ENCODE measurements at places on chromosomes 11 and 22.
A peak's percentile ranks its signal among the peaks of the same experiment; 100 is the strongest.

DNA sequence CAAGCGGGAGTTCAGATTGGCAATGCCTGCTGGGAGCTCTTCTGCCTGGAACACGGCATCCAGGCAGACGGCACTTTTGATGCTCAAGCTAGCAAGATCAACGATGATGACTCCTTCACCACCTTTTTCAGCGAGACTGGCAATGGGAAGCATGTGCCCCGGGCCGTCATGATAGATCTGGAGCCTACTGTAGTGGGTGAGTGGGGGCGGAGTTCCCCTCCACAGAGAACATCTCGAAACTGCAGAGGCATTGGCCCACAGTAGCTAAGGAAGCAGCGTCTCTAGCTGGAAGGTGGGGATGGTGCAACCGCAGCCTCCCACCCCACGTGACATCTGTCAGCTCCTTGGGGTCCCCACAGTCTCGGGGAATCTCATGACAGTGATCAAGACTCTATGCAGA is 10.9 kb downstream of the TUBA8 start:
- H3K4me1 ChIP-seq, result no peaks in the 10 kb centered on the region
- H3K27ac ChIP-seq, result no peak overlapping the region
- no peaks in the 10 kb centered on the region for H3K36me3 ChIP-seq
- DNase-seq, result no peak
- H3K27me3 ChIP-seq, result no peaks in the 10 kb centered on the region
- no peak overlapping the region for H3K4me3 ChIP-seq

- peak overlapping the region; percentile 96 for H3K27ac ChIP-seq
- no peaks in the 10 kb centered on the region for H3K36me3 ChIP-seq
- H3K4me3 ChIP-seq, result peak overlapping the region; percentile 90
- DNase-seq, result no peak
These were observed 1.7 kb downstream of the MALAT1 start for GRCh38 chr11:65500387-65501185.

DNA sequence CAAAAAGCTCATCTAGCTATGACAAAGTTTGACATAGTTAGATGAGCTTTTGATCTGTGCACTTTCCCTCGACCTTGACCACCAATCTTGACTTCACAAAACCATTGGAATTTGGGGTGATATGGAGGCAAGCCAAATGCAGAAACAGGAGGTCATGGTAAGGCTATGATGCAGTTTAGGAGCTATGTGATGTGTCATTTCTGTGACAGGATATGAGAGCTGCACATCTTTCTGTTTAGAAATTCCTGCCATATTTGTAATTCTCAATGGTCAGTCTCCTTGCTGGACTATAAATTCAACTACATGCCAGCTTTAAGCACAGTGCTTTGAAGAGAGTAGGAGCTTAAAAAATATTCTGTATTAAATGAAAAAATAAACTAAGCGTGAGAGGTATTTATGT is 12.9 kb downstream of the OR51B6 start:
- DNase-seq, result no peak
- H3K4me1 ChIP-seq, result peaks cover 3% of the 10 kb centered on the region
- no peaks in the 10 kb centered on the region for H3K36me3 ChIP-seq
- no peaks in the 10 kb centered on the region for H3K27me3 ChIP-seq

GRCh38 chr11:20353829-20354434 is 9.6 kb upstream of the HTATIP2 start:
- DNase-seq, result no peak
- H3K36me3 ChIP-seq, result no peaks in the 10 kb centered on the region
- H3K27me3 ChIP-seq, result no peaks in the 10 kb centered on the region

DNA sequence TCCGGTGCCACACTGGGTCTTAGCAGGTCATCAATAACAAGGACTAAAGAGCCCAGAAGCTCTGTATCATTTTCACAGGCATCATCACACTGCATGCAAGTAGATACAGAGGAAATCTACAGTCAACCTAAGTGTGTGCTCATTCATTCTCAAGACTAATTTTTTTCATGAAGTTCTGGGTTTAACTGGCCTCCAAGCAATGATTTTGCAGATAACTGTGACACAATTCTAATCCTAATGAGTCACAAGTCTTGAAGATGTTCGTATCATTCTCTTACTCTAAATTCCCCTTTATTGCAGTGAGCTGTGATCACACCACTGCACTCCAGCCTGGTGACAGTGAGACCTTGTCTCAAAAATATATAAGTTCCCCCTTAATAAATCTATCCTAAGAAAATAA is 2.5 kb downstream of the OR52W1 start:
- no peak overlapping the region for H3K27ac ChIP-seq
- no peaks in the 10 kb centered on the region for H3K36me3 ChIP-seq
- H3K27me3 ChIP-seq, result no peaks in the 10 kb centered on the region
- no peak overlapping the region for H3K4me3 ChIP-seq
- no peaks in the 10 kb centered on the region for H3K4me1 ChIP-seq

- H3K27me3 ChIP-seq, result no peaks in the 10 kb centered on the region
- no peak for DNase-seq
- no peaks in the 10 kb centered on the region for H3K36me3 ChIP-seq
- H3K4me1 ChIP-seq, result peaks cover 14% of the 10 kb centered on the region
- H3K27ac ChIP-seq, result peak overlapping the region; percentile 97
- H3K4me3 ChIP-seq, result no peak overlapping the region
These were observed 40.7 kb downstream of the LRP5 start for GRCh38 chr11:68353118-68353517.

GRCh38 chr11:9714272-9714940 is 50.5 kb downstream of the SWAP70 start:
- DNase-seq, result no peak
- H3K36me3 ChIP-seq, result no peaks in the 10 kb centered on the region
- H3K4me1 ChIP-seq, result peaks cover 6% of the 10 kb centered on the region
- no peak overlapping the region for H3K27ac ChIP-seq
- no peak overlapping the region for H3K4me3 ChIP-seq

GRCh38 chr22:44693756-44694155 is 8.2 kb upstream of the PRR5 start:
- H3K4me3 ChIP-seq, result no peak overlapping the region
- H3K27ac ChIP-seq, result no peak overlapping the region
- no peaks in the 10 kb centered on the region for H3K36me3 ChIP-seq
- DNase-seq, result no peak
- peaks cover 7% of the 10 kb centered on the region for H3K4me1 ChIP-seq

DNA sequence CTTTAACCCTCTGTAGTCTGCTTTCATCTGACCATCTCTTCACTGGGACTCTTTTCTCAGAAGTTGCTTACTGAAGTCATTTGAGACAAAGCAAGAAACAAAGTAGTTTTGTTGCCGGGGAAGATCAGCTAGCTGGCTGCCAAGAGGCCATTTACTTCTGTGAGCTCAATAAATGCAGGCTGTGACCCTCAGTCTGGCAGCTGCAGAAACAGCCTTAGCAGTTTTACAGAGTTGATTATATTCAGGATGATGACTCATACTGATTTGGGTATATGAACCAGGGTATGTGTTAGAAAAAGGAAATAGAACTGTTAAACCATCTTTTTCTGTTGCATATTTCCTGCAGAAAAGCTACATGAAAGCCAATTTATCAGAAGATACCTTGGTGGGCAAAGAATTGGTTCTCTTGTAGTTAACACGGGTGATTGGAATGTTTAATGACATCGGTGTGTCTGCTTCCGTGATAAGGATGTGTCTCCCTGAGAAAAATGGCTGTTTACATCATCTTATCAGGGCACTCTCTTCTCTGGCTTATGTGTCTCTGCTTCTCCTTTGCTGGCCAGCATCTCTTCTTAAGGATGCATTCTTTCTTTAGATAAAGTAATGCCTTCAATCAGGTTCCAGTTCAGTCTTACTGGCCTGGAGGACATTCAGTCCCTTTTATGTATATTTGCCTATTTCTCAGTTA is 18.5 kb downstream of the FIBIN start:
- no peaks in the 10 kb centered on the region for H3K27me3 ChIP-seq
- H3K36me3 ChIP-seq, result no peaks in the 10 kb centered on the region
- DNase-seq, result peak; percentile 24
- H3K4me3 ChIP-seq, result no peak overlapping the region
- no peaks in the 10 kb centered on the region for H3K4me1 ChIP-seq

DNA sequence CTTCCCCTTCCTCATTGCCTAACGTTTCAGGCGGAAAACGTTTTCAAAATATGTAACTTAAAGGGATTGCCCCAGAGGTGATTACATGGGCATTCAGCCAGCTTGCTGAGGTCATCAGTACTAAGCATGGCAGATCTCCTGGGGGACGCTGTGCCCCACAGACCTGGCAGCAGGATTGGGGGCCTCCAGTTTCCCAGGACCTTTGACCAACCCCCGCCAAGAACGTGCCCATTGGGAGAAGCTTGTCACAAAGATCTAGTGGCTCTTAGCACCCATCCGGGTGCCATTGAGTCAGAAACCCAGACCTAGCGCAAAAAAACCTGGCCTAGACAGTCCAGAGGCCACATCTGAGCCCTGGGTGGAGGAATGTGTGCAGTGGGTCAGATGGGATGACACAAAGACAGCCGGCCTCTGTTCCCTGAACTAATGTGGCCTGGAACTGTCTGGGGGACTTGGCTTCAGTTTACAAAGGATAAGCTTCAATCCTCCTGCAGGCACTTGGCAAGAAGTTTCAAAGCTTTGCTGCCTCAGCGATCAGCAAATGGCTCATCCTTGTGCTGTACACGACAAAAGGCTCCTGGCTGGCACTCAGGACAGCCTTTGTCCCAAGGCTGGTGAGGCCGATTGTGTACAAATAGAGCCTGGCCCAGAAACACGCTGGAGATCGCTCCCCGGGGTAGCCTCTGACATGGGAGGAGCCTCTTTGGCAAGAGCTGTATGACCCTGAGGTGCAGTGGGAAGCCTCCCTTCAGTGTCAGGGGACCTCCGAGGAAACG is 9.5 kb downstream of the C1QTNF6 start:
- peaks cover 29% of the 10 kb centered on the region for H3K4me1 ChIP-seq
- no peaks in the 10 kb centered on the region for H3K36me3 ChIP-seq
- DNase-seq, result no peak
- peak overlapping the region; percentile 67 for H3K27ac ChIP-seq
- H3K4me3 ChIP-seq, result no peak overlapping the region

DNA sequence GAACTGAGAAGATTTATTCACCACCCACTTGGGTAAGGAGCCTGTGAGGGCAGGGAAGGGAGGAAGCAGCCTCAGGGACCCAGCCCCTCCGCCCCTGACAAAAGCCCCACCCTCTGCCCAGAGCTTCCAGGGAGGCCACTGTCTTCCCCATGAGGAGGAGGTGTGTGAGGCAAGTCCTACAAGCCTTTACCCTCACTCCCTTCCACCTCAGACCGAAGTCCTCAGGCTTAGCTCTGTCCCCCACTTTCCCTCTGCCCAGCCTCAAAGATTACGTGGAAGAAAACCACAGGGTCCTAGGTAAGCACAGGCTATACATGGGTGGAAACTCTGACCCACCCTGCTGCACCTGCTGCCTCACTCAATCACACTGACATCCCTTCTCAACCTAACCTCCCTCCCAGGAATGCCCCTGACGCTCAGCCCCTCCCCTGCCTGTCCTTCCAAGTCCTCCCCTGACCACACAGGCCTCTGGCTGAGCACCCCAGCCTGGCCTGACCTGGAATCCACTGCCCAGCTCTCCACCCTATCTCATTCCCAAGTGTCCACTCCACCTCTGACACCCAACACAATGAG is 3.6 kb upstream of the ARAP1 start:
- no peak overlapping the region for H3K27ac ChIP-seq
- no peak overlapping the region for H3K4me3 ChIP-seq
- no peaks in the 10 kb centered on the region for H3K27me3 ChIP-seq
- H3K4me1 ChIP-seq, result no peaks in the 10 kb centered on the region
- H3K36me3 ChIP-seq, result no peaks in the 10 kb centered on the region
- DNase-seq, result no peak

GRCh38 chr22:44293034-44293433 is 19.7 kb downstream of the SHISAL1 start:
- no peak for DNase-seq
- H3K27me3 ChIP-seq, result no peaks in the 10 kb centered on the region
- H3K4me1 ChIP-seq, result peaks cover 18% of the 10 kb centered on the region
- H3K36me3 ChIP-seq, result no peaks in the 10 kb centered on the region
- H3K4me3 ChIP-seq, result no peak overlapping the region
- H3K27ac ChIP-seq, result peak overlapping the region; percentile 85

DNA sequence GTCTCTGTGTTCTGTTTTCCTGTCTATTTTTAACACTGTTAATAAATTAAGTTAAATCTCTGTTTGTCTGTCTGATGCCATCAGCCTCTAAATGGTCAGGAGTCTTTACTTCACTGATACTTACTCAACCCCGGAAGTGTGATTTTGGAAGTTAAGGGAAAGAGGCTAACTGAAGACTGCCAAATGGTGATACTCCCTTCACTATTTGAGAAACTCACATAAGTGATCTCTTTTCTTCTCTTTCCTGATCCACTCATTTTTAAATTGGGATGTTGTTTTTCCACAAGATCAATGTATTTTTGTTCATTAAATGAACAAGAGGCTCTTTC is 389 bp upstream of the CASP12 start:
- no peaks in the 10 kb centered on the region for H3K27me3 ChIP-seq
- no peaks in the 10 kb centered on the region for H3K36me3 ChIP-seq

- peak within 1 kb of the TSS; percentile 48 for H3K4me3 ChIP-seq
- no peaks in the 10 kb centered on the region for H3K4me1 ChIP-seq
- H3K27me3 ChIP-seq, result no peaks in the 10 kb centered on the region
- peak; percentile 33 for DNase-seq
These were observed at the start of gene SGSM1 for GRCh38 chr22:24805790-24806662. Gene SGSM1, plus strand, starts transcription at chr22:24806211. Its CDS starts 115 bp downstream, at chr22:24806326.

DNA sequence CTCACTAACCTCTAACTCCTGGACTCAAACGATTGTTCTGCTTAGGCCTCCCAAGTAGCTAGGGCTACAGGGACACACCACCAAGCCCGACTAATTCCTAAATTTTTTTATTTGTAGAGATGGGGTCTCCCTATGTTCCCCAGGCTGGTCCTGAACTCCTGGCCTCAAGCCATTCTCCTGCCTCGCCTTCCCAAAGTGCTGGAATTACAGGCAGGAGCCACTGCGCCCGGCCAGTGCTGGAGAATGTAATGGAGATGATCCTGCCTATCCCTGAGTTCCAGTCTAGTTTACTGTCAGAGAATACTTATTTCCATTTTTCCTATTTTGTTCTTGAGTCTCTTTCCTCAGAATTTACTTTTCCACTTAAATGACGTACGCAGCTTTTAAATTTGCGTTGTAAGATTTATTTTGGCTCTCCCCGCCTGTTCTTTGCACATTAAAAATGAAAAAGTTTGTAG is at the start of gene CHEK1:
Gene CHEK1, plus strand, starts transcription at position 408 of the 458 bp plus-strand sequence. CDS start 1,606 bp downstream, outside the sequence.
- peaks cover 6% of the 10 kb centered on the region for H3K4me1 ChIP-seq
- H3K27me3 ChIP-seq, result no peaks in the 10 kb centered on the region
- peak within 1 kb of the TSS; percentile 60 for H3K4me3 ChIP-seq
- no peak for DNase-seq

- no peak for DNase-seq
- no peaks in the 10 kb centered on the region for H3K4me1 ChIP-seq
- H3K4me3 ChIP-seq, result no peak overlapping the region
- H3K27ac ChIP-seq, result no peak overlapping the region
These were observed 116.1 kb downstream of the FEZ1 start for GRCh38 chr11:125379981-125380380.
